Activated CD4-positive, alpha-beta T cell treated with anti-CD3 and anti-CD28 coated beads, Interleukin-2, amount 10 ng/mL, durations not matched to agents 7 days and 5 days (primary cell): ENCODE measurements at places on chromosomes 11 and 22. TPM values are rescaled to one million over a fixed set of nuclear protein-coding genes. Genes with fewer than 3 reads are reported as not detected.

Gene MUC5AC
- total RNA-seq: not detected

Gene KCNA4
- not detected for total RNA-seq

Gene RAB38
- total RNA-seq: 1.6 TPM

Gene CHRM4
- total RNA-seq: 0.31 TPM

Gene MS4A15
- total RNA-seq: not detected

Gene IGF2
- total RNA-seq: 0.07 TPM

Gene STK33
- 1.1 TPM for total RNA-seq

Gene KCNJ11
- 1.2 TPM for total RNA-seq

Gene EML3
- 137 TPM for total RNA-seq

Gene TYR
- total RNA-seq: not detected

Gene LRRC56
- 2.0 TPM for total RNA-seq

Gene OR8K1
- not detected for total RNA-seq

Gene WNT7B
- total RNA-seq: not detected

Gene HYOU1
- total RNA-seq: 117 TPM

Gene H19
- total RNA-seq: not detected

Gene OR11H1
- not detected for total RNA-seq

Gene ADORA2A
- total RNA-seq: 29.0 TPM

Gene OR10D3
- total RNA-seq: not detected

Gene GDPD5
- 55.8 TPM for total RNA-seq

Gene CEP126
- 0.50 TPM for total RNA-seq

Gene RFPL2
- not detected for total RNA-seq

Gene ANO5
- total RNA-seq: 0.12 TPM

Gene PDE3B
- total RNA-seq: 101 TPM

Gene POU2AF1
- total RNA-seq: 2.4 TPM

Gene TRIM29
- total RNA-seq: not detected

Gene RIMBP3B
- total RNA-seq: 1.1 TPM

Gene EFCAB6
- 0.20 TPM for total RNA-seq

Gene MN1
- 0.10 TPM for total RNA-seq

Gene RASGRP2
- total RNA-seq: 293 TPM

Gene MMP8
- not detected for total RNA-seq

Gene MS4A2
- total RNA-seq: not detected

Gene HPX
- 0.35 TPM for total RNA-seq

Gene GGTLC2
- not detected for total RNA-seq

Gene FDXACB1
- total RNA-seq: 4.2 TPM

Gene TMEM9B
- 27.7 TPM for total RNA-seq

Gene OR52N4
- total RNA-seq: 1.1 TPM

Gene OR51E1
- not detected for total RNA-seq

Gene TCN2
- total RNA-seq: 0.32 TPM

Gene PKNOX2
- not detected for total RNA-seq

Gene CRYBB3
- total RNA-seq: 0.57 TPM

Gene SYT8
- not detected for total RNA-seq

Gene FDX1
- 8.2 TPM for total RNA-seq

Gene FGF3
- total RNA-seq: not detected
